Kidney glomerular epithelial cell (primary cell): ENCODE measurements at places on chromosomes 2 and 18.

GRCh38 chr2:168594778-168595177 lies 138.7 kb downstream of the CERS6 start:
- no peak for DNase-seq

DNA sequence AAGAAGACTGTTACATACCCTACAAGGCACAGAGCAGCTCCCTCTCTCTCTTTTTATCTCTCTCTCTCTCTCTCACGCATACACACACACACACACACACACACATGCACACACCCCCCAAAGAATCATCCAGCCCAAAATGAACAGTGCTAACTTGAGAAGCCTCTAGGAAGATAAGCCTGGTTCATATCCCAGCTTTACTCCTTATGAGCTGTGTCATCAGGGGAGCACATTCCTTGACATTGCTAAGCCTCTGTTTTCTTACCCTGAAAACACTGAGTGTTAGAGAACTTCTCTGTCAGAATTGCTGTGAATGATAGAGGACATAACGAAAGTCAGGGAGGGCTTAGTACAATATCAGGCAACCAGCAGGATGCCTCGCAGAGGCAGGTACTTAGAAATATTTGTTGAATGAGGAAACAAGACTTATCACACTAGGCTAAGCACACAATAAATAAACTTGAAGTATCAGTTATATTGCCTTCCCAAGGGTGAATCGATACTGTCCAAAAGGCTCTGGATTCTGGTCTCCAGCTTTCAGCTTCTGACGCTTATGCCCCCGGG lies 725.6 kb upstream of the ID2 start:
- no peak for DNase-seq

GRCh38 chr2:22079583-22079982 lies 955.8 kb downstream of the TDRD15 start:
- no peak for DNase-seq

GRCh38 chr2:45979065-45979464 lies 318.1 kb upstream of the EPAS1 start:
- no peak for DNase-seq

GRCh38 chr2:184113696-184114403 lies 484.5 kb upstream of the ZNF804A start:
- DNase-seq = no peak

DNA sequence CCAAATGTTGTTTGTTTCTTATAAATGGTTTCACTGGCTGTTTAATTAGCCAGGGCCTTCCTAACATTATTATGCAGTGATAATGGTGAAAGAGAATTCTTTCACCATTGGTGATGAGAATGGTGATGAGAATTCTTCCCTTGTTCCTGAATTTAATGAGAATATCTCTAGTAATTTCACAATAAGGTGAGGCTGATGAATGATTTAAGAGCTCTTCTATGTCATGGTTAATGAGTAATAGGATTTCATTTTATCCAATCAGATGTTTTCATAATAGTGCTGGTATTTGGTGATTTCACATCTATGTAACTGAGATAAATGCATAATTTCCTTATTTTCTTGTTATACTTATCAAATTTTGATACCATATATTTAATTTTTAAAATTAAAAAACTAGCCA lies 535.7 kb upstream of the ZEB2 start:
- DNase-seq = no peak

DNA sequence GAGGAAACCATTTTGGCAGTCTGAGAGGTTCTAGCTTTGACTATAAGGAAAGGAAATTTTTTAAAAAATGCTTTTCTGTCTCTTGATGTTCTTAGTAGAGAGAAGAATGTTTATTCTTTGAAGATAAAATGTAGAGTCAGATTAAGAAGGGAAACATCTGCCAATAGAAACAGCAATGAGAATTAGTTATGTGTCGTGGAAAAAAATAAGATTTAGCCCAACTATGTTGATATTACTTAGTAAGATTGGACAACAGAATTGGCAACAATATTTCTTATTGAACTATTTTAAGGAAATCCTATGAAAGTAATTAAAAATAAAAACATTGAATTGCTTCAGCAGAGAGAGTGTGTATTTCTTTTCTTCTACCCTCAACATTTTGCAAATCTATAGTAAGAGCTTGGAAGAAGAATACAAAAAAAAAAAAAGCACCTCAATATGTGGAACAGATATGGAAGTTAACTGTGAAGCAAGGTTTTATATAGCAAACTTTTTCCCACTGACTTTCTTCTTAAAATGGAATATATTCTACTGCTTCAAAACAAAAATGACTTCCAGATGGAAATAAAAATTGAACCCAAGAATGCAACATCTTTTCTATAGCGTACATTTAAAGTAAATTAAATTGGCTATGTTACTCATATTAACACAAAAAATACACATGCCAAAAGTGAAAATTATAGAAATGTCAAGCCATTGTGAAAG lies 177.9 kb downstream of the FAM124B start:
- no peak for DNase-seq

DNA sequence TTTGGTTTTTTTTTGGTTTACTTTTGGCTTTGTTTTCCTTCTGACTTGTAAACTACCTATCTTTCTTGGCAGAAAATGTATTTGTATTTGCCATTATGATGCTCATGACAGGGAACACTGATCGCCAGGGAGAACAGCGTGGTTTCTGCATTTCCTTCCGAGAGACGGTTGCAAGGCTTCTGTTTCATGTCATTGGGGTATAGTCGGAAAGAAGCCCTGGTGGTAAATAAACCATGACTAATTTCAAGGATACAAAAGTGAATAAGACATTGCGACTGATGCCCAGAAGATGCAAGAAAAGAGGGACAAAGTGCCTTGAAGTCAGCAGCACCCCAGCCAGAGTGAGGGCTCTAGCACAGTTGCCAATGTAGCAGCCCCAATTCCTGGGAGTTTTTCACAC lies 4.2 kb upstream of the CAPN14 start:
- DNase-seq = no peak

- no peak for DNase-seq
These were observed 46.3 kb upstream of the LPIN2 start for GRCh38 chr18:3059272-3059671.

- peak; percentile 93 for DNase-seq
These were observed 3.8 kb downstream of the DLX2 start for GRCh38 chr2:172098650-172099471.

DNA sequence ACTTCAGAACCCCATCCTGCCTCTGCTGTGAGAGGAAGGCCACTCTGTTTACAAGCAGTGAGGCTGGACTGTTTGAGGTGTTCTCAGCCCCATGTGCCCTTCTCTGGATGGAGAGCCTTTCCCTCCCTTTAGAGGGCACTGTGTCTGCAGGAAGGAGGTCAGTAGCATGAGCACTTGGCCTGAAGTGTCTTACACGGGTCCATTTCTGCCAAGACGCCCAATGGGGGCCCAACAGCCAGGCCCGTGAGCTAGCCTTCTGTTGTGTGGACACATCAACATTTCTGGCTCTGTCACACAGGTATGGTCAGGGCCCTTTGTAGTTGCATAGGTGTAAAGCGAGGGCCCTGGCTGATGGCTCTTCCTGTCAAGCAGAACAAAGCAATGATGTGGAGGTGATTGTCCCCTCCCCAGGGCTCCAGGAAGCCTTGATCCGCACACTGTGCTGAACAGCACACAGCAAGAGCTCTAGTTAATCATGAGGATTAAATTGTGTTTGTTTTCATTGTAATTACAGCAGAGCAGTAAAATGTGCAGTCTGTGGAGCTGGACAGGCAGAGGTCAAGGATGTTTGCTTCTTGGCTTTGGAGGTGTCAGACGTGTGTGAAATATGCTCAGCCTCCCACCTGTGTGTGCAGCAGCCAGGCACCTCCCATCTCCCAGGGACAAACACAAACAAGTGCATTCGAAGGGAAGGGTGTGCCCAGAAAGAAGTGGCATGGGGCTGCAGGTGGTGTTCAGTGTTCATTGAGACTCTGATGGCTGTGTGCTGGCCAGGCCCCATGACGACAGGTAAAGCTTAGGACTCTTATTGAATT lies 132.1 kb downstream of the SH3RF3 start:
- DNase-seq = no peak

GRCh38 chr2:8457092-8457481 lies 224.8 kb upstream of the ID2 start:
- no peak for DNase-seq

DNA sequence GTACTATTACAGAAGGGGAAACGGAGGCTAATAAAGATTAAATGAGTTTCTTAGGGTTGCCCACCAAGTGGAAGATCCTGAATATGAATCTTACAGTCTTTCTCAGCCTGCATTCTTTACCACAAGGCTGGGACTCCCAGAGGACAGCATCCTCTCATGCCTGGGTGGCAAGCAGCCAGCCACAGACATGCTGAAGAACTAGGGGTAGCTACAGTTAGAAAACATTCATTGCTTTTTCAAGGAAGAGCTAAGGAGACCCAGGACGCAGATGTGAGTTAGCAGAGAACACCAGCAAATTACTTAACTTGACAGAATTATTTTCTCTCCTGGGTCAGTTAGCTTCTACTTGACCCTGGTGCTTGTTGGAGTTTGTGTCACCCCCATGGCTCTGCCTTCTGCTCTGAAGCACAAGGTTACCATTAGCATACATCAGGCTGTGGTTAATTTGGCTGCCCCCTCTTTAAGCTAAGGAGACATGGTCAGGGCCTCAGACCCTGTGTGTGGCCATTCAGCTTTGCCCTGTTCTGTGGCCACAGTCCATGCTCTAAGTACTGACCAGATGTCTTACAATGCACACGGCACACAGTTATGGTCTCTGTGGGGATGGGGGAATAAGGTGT lies 132.3 kb upstream of the TNP1 start:
- DNase-seq = no peak

DNA sequence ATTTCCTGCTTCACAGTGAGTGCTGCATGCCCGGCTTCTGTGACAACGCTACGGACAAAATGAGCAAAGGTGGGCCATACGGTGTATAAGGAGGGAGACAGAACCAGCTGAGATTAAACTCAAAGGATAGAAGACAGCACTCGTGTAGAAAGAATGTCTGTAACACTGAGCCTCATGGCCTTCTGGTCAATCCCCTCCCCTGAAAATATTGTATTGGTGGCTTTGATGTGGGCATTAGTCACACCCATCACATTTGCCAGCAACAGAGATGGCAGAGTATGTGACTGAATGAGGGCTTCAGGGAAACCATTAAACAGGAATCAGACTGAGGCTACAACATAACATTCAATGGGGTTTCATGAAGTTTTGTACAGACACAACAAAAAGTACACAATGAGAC lies 287.8 kb upstream of the CCDC68 start:
- no peak for DNase-seq

DNA sequence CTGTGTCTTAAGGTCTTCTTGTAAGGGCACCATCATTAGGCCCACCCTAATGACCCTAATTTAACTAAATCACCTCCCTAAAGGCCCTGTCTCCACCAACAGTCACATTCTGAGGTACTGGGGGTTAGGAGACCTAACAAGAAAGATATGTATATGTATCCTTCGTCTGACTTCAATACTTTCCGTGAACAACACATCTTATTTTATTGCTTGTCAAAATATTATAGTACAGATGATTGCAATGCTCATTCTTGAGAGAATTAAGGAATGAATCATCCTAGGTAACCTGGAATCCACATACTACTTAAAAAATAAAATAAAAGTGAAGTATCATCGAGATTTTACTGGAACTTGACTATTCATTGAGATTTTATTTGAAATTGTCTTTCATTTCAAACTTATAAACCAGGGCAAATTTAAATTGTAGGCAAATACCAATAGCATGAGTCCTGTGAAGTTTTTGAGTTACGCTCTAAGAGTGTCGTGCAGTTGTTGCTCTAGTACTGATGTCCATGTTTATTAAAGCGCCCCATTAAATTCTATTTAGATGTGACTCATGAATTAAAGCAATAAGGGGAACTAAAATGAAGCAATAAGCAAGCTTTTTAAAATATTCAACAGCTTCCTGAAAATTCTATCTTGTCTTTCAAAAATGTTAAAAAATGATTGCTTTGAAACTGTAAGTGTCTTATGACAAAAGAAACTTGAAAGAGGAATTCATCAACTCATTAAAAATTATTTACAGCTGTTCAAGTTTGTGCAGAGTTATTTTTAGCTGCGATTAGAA lies 40.0 kb downstream of the CCDC102B start:
- no peak for DNase-seq

DNA sequence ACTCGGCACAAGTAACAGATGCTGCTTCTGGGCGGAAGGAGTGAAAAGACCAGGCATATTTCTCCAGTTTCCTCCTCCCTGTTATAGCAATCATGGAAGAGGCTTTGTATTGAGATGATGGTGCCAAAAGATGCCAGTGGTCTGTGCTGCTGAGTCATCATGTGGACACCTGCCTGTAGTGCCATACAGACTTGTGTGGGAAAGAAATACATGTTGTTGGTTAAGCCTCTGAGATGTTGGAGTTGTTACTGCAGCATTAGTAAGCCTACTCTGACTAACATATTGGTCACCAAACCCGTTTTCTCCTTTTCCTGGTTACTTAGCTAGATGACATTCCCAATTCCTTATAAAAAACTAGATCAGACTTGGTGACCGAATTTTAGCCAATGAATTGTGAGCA lies 356.9 kb downstream of the ZNF521 start:
- no peak for DNase-seq

- DNase-seq = peak; percentile 90
These were observed 78.3 kb upstream of the FZD5 start for GRCh38 chr2:207847807-207848544.

- DNase-seq = no peak
These were observed 7.9 kb downstream of the LIPG start for GRCh38 chr18:49569724-49570123.

GRCh38 chr2:181352158-181352557 lies 105.0 kb upstream of the ITGA4 start:
- no peak for DNase-seq
